ENCODE measurements at places on chromosomes 4 and X.
A peak's percentile ranks its signal among the peaks of the same experiment; 100 is the strongest.

DNA sequence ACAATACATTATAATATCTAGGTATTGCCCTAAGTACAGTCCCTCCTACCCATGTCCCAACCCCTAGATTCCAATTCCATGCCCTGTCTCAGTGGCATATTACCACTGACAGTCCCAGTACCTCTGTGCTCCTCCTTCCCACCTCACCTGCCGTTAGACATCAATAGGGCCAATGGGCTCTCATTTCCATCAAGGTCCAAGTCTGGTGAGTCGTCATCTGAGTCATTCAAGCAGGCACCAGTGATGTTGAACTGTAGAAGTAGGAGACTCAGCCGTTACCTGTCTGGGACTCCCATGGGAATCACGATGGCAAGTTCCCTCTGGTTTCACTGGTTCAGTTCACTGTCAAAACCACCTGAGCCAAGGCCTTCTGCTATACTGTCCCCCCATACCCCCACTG lies 51.7 kb downstream of the PHF8 start:
- no peak for DNase-seq

DNA sequence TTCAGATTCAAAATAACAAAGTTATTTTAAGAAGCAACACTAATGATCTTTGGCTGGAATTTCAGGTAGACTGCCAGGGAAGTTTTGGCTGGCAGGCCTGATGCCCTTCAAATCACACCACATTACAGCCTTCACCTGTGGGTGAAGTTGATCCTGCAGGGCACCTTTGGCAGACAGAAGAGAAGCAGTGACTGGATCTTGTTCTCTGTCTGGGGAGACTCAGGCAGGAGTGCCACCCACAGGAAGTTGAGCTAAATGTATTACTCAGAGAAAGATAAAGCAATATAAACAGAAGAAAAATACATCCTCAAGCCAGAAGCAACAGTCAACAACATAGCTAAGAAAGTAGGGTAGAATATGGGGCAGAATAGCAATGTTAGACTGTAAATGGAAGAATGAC lies 12.8 kb upstream of the CFAP299 start:
- no peak for DNase-seq

DNA sequence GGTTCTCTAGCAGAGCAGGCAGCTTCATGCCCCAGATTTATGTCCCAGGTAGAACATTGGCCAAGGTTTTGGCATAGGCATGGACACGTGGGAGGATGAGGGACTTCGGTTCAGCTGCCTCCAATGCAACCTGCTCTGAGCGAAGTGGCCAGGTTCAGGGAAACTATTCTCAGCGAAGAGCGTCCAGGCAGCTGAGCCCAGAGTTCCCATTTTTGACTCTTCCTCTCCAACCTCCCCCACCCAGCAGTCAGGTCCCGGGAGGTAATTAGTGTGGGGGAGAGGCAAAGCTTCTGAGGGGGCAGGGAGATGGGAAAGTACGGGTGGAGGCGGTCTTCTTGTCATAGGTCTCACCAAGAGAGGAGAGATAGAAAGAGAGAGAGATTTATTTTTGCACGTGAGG lies 1.0 kb downstream of the GABRA4 start:
- no peak for DNase-seq

DNA sequence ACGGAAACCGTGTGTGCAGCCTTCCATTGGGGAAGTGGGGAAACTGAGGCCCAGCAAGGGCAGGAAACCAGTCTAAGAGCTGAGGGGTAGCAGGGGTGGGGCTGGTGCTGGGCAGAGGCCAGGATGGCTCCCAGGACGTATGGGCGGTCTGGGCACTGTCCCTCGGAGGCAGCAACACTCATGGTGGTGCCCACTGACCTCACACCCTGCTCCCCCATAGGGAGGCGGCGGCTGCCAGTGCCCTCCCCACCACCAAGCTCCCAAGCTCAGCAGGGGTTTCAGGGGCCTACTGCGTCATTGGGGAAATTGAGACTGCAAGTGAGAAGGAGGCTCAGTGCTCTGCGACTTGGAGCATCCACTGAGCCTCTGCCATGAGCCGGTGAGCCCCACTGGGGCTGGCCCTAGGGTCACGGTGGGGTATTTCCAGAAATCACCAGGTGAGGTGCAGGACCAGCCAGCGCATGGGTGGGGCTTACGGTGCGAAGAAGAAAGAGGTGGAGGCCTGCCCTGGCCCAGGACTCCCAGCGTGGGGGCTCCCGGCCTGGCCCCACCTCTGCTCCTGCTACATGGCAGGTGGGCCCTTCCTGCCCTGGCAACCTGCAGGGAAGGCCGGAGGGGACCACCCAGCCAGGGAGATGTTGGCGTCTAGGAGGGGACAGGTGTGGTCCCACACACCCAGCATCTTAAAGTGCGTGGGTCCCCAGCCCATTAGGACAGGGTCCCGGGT lies 915 bp downstream of the MSANTD1 start:
- DNase-seq = no peak

DNA sequence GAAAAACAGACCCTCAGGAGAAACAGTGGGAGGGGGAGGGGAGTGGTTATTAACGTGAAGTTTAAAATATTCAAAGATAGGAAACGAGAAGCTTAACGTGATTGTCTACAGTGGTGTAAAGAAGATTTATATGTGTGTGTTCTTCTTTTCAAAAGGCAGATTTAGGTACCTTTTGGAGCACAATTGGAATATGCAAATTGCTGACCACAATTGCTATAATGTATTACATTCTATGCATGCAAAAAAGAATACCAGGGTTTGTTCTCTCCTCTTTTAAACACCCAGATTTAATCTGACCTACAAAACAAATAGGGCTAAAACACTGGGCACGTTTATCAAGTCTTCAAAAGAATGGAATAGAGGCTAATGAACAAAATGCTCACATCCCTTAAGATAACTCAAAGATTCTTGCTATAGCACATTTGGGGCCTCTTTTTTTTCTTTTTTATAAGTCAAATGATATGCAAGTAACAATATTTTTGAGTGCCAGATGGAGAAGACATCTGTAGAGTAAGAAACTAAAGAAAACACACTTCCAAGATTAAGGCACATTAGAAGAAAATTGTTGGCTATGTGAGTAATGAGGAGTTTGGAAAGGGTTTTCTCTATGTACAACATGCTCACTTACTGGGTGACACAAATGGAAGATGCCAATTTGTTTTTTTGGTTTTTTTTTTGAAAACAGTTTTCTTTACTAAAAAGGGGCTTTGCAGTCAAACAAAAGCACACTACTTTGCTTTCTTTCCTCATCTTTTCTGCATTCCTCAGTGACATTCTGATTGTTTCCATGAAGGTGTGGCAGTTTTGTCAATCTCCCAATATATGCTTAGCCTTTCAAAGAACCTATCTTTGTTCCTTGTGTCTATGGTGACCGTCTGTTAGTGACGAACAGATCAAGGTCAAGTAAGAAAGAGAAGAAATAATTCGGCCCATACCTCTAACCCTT lies 240.3 kb downstream of the PALLD start:
- no peak for DNase-seq

GRCh38 chrX:57929373-57929772 lies 19.1 kb upstream of the ZXDA start:
- DNase-seq = no peak

DNA sequence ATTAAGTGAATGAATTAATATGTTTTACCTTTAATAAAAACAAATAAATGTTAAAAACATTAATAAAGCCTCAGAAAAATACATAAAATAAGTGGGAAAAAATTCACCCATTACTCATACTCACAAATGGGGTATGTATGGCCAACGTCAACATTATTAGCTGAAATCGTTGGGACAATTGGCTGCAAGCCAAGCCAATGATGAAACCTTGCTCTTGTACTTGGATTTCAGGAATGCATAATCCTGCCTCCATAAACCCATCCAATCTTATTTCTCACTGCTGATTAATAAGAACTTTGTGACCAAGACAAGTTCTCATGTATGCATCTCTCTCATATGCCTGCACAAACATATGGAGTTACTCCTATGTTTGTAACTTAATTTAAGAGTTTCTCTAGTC lies 35.3 kb upstream of the ADAMTS3 start:
- DNase-seq = no peak

DNA sequence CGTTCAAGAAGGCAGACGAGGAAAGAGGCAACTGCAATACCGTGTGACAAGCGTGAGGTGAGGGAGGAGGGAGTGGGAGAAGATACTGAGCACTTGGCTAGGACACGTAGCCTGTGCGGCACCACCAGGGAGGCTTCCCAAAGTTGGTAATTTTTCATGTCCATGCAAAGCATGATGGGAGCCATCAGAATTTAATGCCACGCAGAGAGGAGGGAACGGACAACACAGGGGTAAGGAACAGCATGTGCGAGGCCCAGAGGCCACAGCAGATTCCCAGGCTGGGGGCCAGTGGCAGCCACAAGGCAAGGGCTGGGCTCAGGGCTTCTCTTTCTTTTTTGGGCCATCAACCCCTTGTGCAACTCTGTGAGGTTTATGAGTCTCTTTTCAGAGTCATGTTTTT lies 11.0 kb upstream of the CLDN24 start:
- no peak for DNase-seq

- DNase-seq = peak; percentile 83
Measured at GRCh38 chrX:46791927-46792809, 33.2 kb upstream of the SLC9A7 start.

DNA sequence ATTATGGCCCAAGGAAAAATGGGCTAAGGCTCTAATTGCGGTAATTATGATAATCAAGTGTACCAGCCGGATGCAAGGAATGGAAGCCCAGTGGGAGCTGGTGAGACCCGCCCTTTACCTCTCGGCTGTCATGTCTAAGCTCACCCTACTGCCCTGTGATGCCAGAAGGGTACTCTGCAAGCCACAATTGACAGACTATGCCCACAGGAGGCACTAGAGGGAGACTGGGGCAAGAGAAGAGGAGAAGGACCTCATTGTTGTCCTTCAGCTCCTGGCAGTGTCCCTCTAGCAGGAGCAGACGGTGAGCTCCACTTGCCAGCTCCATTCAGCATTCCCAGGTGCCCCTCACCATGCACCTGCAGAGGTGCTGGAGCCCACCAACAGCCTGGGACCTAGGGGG lies 141.8 kb downstream of the SMIM20 start:
- DNase-seq = no peak

DNA sequence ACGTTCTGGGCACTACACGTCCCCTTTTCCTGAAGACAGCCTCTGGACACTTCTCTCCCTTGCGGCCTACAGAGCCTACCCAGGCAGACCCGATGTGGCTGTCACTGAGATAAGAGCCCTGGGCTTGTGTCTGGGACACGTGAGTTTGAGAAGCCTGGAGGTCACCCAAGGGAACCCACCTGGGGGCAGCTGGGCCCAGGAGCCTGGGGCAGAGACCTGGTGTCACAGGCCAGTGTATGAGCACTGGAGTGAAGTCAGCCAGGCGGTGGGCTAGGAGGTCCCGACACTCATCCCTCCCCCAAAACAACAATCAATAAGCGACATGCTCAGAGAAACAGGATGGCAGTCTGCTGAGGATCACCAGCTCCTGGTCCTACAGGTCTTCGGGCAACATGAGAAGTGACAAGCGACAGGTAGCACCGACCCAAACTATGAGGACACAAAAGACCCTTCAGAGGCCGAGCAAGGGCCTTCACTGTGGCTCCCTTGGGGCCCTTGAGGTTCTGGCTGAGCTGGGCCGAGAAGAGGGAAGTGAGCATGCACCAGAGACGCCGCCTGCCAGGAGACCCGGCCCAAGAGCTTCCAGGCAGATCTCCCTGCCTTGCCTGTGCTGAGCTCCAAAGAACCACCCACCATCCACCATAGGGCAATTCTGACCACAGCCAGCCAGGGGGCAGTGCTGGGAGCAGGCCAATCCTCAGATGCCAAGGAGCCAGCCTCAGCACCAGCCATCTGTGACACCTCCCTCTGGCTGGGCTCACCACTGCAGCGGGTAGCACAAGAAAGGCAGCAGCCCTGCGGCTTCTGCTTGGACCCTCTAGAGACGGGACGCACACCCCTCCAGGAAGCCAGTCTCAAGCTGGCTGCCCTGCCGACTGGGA lies 11.0 kb upstream of the DUSP9 start:
- DNase-seq = no peak

- no peak for DNase-seq
Measured at GRCh38 chrX:15358533-15358932, 23.2 kb upstream of the PIGA start.

DNA sequence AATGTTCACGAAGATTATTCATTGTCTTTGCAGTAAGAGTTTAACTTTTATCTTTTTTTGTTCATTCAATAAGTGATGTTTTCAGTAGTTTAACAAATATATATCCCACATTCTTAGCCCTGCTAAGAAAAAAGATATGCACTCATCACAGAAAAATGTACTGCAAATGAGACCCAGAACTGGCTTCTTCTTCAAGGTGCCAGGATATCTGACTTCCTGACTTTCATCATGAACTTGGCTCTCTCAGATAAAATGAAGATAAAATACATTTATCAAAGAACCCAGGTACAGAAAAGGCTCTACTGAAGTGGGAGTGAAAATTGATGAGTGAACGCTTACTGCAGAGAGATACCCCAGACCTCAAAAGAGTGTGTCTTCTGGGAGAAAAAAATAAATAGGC lies 177.8 kb upstream of the DKK2 start:
- peak; percentile 39 for DNase-seq

DNA sequence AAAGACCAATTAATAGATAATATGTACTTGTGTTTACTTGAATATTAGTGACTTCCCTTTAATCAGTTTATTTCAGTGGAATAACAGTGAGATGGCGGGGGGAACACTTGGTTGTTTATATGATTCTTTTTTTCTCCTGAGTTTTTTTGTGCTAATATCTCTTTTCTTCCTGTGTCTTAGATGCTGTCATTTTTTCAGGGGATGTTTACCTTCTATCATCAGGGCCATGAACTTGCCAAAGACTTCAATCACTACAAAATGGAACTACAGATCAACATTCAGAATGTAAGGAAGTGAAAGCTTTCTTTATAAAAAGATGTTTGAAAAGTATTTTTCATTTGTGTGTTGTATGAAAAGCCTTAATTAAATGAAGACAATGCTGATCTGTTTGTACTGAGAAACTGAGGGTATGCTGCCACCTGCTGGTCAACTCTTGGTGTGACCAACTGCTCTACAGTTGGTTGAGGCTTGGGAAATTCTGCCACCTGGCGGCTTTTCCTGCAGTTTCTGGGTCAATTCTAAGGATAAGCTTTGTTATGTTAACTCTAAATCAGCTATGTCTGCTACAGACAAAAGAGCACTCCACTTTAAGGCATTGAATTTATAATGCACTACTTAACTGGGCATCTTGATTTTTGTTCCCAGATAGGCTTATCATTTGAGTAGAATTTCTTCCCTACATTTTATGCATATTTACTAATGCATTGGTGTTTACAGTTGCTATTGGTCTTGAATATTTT lies 134.8 kb downstream of the ARHGAP10 start:
- peak; percentile 74 for DNase-seq

DNA sequence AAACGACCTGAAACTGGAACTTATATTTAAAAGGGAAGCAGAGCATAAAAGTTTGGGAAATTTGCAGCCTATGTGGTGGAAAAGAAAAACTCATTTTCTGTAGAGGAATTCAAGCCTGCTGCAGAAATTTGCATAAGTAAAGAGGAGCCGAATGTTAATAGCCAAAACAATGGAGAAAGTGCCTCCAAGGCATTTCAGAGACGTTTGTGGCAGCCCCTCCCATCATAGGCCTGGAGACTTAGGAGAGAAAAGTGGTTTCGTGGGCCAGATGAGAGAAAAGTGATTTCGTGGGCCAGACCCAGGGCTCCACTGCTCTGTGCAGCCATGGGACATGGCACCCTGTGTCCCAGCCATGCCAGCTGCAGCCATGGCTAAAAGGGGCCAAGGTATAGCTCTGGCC lies 361.9 kb downstream of the PCDH19 start:
- no peak for DNase-seq

- no peak for DNase-seq
Measured at GRCh38 chrX:135434258-135435138, 12.8 kb downstream of the SMIM10L2A start.

GRCh38 chrX:140744085-140744484 lies 34.5 kb downstream of the LINC00632 start:
- DNase-seq = no peak

- no peak for DNase-seq
Measured at GRCh38 chrX:6778544-6779503, 243.9 kb upstream of the VCX3A start.

Measured in HS-5 (cell line).